Stimulated activated CD4-positive, alpha-beta T cell treated with anti-CD3 and anti-CD28 coated beads, Interleukin-12 subunit alpha, Interleukin-12 subunit beta, amount 100 ng/mL, for 24 hours (primary cell): ENCODE measurements at places on chromosomes 11 and 22.

DNA sequence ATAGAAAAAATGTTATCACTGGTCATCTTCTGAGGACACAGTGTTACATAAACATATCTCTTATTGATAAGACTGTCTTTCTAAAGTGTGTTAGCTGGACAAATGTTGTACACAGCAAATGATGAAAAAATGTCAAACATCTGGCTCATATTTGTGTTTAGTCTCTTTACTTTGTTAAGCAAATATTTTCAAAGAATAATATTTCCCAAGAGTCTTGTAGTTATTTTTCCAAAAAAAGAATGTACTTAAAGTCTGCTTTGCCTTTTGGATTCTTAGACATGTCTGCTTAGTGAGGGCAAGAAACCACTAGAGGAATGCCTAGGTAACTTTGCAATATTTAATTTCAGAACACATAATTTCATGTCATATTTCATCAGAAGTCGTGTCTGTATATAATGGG, 23.9 kb upstream of the CCDC179 start:
- DNase-seq, result no peak

- no peak for DNase-seq
Measured at GRCh38 chr11:102252339-102252891, 64.9 kb upstream of the BIRC3 start.

DNA sequence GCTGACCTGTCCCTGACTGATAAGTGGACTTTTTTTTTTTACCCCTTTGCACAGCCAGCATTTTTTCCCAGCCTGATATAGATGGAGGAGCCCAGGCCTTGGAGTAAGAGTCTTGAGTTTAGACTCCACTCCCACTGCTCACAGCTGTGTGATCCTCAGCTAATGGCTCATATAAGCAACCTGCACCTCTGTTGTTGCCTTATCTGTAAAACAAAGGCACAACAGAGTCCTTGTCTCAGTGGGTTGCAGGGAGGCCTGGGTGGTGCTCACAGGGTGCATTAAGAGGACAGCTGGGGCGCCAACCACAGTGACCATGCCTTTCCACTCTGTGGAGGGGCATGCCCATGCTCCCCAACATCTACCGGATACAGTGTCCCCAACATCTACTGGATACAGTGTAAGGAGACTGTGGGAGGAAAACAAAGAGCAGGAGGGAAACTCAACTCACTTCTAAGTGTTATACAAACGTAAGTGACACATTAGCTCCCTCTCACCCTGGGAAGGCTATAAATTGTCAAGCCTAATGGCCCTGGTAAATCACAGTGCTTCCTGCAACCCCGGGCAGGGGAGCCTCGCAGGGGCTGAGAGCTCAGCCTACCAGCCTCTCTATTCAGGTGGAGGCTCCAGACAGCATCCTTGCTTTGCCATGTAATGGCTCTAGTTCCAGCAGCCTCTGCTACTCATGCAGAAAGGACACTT, 109.5 kb downstream of the TENM4 start:
- DNase-seq, result no peak

DNA sequence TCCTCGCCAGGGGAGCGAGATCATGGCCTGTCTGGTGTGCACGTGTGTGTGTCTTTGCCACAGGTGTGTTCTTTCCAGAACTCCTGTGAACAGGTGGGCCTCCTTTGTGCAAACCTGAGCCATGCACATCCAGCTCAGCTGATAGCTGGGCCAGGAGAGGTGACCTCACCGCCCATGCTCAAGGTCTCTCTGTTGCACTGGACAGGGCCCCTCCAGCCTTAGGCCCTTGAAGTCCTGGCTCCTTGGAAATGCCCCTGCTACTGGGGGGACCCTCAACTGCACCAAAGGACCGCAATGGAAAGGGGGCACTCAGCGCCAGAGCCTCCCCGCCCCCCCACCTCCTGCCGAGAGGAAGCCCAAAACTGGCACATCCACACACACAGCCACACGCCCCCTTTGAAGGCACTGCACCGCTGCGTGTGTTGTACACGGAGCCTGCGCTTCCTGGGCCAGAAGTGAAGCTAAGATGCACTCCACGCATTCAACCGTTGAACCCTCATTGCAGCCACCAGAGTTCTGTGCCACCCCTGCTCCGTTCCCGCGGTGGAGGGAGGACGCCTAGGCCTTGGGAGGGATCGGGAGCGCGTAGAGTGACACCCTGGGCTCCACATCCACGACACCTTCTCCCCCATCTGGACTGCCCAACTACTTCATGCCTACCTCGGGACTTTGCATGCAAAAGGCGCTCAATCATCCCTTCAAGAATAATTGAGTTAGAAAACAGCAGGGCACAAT, 16.4 kb upstream of the IL2RB start:
- DNase-seq, result no peak

GRCh38 chr11:122022646-122023045, 93.4 kb downstream of the BLID start:
- DNase-seq, result no peak
